GM04503 (cell line): ENCODE measurements at places on chromosomes 2 and 18.

DNA sequence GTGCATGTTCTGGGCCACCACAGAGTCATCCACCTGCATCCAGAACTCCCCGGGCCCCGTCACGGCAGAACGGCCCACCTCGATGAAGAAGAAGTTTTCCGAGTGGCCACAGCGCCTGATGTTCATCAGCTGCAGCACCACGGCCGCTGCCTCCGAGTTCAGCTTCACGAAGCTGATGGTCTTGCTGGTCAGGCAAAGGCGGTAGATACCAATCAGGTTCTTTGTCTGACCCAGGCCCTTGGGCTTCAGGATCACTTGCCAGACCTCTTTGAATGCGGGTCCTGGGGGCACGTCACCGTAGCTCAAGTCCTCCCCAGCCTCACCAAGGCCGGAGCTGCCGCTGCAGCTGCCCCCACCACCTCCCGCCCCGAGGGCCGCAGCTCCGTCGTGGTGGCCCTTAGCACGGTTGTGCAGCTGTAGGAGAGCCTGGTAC is 1.6 kb downstream of the IRS1 start:
- no peak for DNase-seq

- no peak for DNase-seq
Observed at GRCh38 chr2:2623939-2624338, 292.9 kb upstream of the MYT1L start.

DNA sequence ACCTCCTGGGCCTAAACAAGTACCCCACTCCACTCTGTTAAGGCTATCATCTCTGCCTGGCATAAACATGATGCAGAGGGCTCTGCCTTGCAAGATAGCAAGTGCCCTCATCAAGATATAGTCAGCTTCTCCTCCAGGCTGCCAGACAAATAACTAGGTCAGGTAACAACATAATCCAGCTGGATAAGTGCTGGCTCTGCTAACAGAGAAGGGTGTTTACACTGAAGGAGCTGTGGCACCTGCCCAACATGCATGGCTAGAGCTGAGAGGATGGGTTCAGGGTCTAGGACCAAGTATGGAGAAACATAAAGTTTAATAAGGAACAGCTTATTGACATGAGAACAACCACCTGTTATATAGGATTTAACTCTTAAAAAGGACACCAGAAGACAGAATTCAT is 42.8 kb downstream of the DLGAP1 start:
- DNase-seq, result no peak

- no peak for DNase-seq
Observed at GRCh38 chr2:169702996-169703395, 8.7 kb downstream of the PHOSPHO2 start.

GRCh38 chr2:70474256-70474848 is 79.3 kb downstream of the TGFA start:
- no peak for DNase-seq

DNA sequence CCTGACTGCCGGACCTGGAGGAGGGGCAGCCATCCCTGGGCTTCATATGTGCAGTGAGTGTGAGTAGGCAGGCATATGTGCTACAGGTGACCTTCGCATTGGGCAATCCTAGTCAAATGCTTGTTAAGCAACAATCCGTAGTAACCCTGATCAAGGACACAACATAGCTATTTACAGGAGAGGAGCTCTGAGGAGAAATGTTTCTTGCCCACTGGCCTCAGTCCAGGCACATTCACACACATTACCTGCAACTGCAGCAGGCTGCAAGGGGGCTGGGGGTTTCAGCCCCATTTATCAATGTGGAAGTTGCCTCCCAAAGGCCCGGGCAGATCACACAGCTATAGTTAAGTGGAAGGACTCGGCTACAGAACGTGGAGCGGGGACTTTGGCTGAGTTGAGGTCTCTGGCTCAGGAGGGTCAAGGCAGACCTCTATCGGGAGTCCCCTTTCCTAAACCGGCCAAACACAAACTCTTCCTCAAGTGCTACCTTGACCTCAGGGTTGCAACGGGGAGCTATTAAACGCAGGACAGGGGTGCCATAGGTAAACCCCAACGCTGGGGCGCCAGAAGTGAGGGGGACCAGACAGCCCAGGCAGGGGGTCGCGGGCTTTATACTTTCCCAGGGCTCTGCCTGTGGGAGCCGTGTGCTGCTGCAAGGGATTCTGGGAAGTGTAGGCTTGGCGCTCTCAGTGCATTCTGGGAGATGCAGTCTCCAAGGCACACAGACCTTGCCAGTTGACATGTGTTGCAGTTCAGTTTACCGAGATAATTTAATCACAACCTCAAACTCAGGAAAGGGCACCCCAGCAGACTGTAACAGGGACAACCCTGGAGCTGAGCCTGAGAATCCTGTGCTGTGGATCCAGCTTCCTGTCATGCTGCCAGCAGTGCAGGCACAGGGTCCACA is 9.4 kb downstream of the KHK start:
- DNase-seq, result no peak

- DNase-seq, result no peak
Observed at GRCh38 chr2:157922336-157922735, 46.2 kb upstream of the ACVR1 start.

- no peak for DNase-seq
Observed at GRCh38 chr2:100818606-100819369, 1.2 kb upstream of the NPAS2 start.

- no peak for DNase-seq
Observed at GRCh38 chr2:95074663-95075439, 46.8 kb downstream of the MRPS5 start.

DNA sequence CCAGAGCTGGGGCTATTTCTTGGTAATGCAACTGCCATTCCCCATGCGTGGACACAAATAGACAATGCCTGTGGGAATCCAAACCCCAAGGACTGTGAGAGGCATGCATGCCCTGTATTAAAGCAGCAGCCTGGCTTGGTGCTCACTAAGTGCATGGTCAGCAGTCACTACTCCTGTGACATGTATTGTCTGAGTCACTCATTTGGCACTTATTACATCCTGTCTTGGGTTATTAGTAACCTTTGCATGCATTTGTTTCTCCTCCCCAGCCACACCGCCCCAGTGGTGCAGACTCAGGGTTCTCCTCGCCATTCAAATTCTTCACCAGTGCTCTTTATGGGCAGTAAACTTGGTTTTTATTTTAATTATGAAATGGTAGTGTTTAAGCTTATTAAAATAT is 30.2 kb downstream of the PRKCE start:
- DNase-seq, result peak; percentile 78

DNA sequence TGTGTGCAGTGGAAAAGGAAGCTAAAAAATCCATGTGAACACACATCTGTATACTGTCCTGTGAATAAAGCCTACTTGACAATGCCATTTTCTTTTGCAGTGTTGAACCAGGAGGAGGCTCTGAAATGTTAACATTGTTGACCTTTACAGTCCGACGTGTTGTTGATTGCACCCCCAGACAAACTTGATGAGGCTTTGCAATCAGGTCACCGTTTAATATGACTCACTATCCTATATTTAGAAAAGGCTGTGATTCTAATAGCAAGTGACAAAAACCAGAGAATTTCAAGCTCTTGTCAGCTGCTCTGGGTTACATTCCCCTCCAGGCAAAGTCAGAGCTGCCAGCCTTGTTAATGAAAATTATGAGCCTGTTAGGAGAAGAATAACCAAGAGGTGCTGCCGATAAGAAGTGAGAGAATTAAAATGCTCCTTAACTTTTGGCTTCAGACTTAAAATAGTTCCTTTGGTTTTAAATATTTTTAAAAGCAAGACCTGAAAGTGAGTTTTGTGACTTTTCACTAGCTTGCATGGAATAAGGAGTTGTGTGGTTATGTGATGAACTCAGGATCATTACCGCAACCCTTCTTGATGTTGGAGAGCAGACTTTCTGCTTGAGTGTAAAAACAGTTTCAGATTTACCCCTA is 162.1 kb downstream of the QPCT start:
- DNase-seq, result no peak

DNA sequence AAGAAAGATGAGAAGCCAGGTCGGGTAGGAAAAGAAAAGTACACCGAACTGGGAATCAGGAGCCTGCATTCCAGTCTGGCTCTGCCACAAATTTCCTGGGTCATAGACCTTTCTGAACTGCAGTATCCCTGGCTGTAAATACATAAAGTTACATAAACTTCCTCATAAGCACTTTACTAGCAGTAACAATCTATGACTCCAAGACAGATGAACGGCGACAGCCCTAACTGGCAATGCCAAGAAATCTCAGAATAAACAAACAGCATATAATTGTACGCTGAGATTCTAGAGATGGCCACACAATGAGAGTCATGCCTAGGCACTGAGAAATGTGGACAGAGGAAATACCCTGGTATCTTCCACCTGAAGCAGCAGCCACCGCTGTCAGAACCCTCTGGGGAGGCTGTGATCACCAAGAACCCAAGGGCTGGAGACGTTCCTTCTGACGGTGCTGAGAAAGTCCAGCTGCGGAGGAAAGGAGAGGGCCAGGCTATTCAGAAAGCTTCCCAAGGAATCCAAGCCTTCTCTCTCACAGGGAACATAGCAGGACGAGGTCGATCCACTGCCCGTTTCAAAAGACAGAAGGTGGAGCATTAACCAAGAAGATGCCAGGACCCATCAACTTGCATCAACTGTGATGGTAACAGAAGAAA is 89.3 kb upstream of the SLC66A3 start:
- no peak for DNase-seq

DNA sequence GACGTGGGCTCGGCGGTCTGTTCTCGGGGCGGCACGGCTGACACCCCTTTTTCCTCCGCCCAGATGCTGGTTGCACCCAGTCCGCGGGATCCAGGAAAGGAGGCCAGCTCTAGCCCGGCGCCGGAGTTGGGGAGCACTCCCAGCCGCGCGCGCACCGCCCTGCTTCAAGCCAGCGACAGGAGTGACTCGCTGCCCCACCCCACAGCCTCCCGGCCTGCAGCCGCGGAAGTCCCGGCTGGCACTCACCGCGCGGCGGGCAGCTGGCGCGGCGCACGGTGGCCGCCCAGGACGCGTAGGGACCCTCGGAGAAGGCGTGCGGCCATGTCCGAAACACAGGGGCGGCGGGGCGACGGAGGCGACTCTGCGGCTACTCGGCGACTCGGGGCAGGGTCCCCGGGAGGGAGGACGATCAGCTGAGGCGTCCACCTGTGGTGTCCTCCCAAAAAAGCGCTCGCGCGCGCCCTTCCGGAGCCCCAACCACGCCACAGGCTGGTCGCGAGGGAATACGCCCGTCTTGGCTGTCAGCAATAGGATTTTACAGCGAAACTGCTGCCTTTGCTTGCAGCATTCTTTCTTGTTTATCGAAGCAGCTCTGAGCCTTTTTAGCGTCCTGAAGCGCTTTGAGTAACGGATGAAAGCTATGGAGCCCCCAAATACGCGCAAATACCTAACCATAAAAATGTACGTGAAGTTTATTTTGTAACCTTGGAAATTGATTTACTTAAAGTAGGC is at the start of gene ACADL:
Gene ACADL, minus strand, starts transcription at position 507 of the 732 bp plus-strand sequence. Its CDS starts 184 bp downstream, at position 323.
- DNase-seq, result no peak

DNA sequence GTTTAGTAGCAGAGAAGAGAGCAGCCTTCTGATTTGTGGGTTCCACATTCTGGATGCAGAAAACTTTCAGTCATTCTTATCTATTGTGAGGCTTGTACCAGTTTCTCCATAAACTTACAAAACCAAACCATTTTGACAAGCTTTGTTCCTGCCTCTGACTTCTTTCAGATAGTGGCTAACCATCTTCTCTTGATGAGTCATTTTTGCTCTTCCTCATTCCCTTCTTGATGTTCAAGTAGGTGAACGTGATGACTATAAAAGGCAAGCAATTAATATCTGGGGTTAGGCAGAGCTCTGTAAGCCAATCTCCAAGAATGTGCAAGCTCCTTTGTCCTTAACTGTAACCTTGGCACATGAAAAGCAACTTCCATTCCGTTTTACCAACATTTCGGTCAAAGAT is 2083.1 kb upstream of the PIK3C3 start:
- DNase-seq, result no peak

DNA sequence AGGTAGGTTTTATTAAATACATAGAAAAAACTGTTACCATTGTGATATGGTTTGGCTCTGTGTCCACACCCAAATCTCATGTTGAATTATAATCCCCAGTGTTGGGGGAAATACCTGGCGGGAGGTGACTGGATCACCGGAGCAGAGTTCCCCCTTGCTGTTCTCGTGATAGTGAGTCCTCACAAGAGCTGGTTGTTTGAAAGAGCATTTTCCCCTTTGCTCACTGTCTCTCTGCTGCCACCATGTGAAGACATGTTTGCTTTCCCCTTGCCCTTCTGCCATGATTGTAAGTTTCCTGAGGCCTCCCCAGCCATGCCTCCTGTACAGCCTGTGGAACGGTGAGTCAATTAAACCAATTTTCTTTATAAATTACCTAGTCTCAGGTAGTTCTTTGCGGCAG is 352.7 kb upstream of the SLC39A10 start:
- DNase-seq, result no peak

DNA sequence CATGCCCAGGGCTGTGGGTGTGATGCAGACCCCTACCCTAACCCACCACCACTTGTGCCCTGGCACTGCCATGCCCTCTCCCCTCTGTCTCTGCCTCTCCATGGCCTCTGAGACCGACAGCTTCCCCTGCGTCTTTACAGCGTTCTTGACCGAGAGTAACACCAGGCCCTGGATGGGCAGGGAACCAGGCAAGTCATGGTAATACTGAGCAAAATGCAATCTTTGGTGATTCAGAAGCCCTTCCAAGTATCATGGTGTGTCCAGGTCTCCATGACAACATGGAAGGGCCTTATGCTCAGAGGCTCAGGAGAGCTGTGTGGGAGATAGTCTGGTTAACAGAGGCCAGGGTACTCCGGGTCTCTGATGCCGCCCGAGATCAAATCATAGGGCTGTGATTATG is 176.1 kb downstream of the KLHL29 start:
- no peak for DNase-seq

DNA sequence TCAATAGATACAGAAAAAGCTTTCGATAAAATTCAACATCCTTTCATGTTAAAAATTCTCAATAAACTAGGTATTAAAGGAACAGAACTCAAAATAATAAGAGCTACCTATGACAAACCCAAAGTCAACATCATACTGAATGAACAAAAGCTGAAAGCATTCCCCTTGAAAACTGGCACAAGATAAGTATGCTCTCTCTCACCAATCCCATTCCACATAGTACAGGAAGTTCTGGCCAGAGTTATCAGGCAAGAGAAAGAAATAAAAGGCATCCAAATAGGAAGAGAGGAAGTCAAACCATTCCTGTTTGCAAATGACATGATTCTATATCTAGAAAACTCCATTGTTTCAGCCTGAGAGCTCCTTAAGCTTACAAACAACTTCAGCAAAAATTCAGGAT is 1145.8 kb upstream of the DDX18 start:
- no peak for DNase-seq

GRCh38 chr2:233047667-233048066 is 12.5 kb upstream of the INPP5D start:
- no peak for DNase-seq

GRCh38 chr2:86825693-86826381 is 35.1 kb upstream of the CD8A start:
- DNase-seq, result no peak

- DNase-seq, result no peak
Observed at GRCh38 chr2:232873909-232874641, 4.0 kb downstream of the SNORC start.

GRCh38 chr18:8065284-8065683 is 498.2 kb downstream of the PTPRM start:
- no peak for DNase-seq
